ENCODE measurements at places on chromosomes 4 and X. TPM values are rescaled to one million over a fixed set of nuclear protein-coding genes. Genes with fewer than 3 reads are reported as not detected.

The ODAM gene
- 3.5 TPM for total RNA-seq

The SLC26A1 gene
- total RNA-seq = 0.39 TPM

The SH3RF1 gene
- total RNA-seq = 24.0 TPM

The MGAT4D gene
- not detected for total RNA-seq

DNA sequence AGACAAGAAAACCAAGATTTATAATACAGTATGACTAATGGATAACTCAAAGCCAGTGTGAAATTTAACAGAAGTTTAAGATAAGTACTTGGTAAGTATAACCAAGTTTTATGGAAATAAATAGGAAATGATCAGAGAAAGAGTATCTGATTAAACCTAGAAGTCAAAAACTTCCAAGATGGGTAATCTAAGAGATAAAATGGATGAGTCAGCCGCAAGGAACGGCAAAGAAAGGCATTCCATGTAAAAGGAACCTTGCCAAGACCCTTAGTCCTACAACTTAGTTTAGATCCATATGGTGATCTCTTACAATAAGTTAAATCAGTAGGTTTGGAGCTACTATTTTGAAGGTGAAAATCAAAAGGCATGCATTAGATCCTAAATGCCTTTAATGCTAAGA lies 34.8 kb downstream of the LIN54 start:
- H3K4me3 ChIP-seq = no peak overlapping the region
- no peak for DNase-seq
- H3K27me3 ChIP-seq = no peaks in the 10 kb centered on the region
- H3K4me1 ChIP-seq = no peaks in the 10 kb centered on the region
- no peaks in the 10 kb centered on the region for H3K36me3 ChIP-seq
- H3K27ac ChIP-seq = no peak overlapping the region

DNA sequence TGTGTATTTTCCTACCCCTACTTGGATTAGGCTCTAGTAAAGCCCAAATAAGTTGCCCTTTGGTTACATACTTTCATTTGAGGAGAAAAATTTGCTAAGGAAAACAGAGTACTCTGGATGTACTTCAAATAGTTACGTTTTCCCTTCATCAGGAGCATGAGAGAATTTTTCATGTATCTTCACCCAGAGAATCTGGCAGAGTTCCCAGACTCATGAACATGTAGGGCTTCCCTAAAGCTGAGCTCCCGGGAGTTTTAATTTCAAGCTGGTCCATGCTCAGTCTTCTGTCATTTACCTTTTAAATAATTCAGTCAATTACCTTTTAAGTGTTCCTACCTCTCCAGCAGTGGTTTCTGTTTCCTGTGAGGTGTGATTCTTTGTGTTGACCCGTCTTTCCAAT lies 367.5 kb upstream of the GRID2 start:
- no peaks in the 10 kb centered on the region for H3K4me1 ChIP-seq
- no peak overlapping the region for H3K27ac ChIP-seq
- H3K27me3 ChIP-seq = no peaks in the 10 kb centered on the region
- no peak for DNase-seq

DNA sequence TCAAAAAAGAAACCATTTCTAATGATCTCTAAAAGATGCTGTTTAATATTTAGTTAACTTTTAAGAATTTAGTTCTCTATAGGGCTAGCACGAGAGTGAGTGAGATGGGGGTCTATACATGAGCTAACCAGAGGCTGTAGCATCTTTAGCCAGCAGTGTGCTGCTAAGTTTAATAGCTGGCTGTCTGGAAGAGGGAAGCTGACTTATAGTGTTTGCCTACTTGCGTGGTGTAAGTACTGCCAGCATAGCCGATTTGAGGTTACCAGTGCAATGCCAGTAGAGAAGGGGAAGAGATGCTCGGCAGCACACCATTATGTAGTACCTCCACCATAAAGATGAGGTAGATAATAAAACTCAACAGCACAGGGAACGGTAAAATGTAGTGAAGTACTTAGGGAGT lies 47.1 kb upstream of the TMEM131L start:
- no peaks in the 10 kb centered on the region for H3K36me3 ChIP-seq
- H3K27ac ChIP-seq = no peak overlapping the region
- H3K4me1 ChIP-seq = no peaks in the 10 kb centered on the region
- H3K27me3 ChIP-seq = no peaks in the 10 kb centered on the region
- H3K4me3 ChIP-seq = no peak overlapping the region

DNA sequence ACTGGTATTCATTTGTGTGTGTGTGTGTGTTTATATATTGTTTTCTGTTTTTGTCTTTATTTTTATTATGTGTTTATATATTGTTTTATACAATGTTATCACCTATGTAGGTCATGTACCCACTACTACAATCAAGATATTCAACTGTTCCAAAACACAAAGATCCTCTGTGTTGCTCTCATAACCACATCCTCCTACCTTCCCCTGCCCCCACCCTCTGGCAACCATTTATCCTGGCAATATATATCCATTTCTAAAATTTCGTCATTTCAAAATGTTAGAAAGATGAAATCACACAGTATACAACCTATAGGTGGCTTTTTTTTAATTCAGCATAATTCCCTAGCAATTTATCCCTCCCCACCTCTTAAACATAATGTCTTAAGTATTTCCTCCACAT lies 18.8 kb upstream of the RPL34 start:
- H3K36me3 ChIP-seq = no peaks in the 10 kb centered on the region
- no peaks in the 10 kb centered on the region for H3K4me1 ChIP-seq
- H3K27ac ChIP-seq = no peak overlapping the region
- H3K27me3 ChIP-seq = no peaks in the 10 kb centered on the region
- H3K4me3 ChIP-seq = no peak overlapping the region

- no peak overlapping the region for H3K4me3 ChIP-seq
- DNase-seq = no peak
- no peak overlapping the region for H3K27ac ChIP-seq
- no peaks in the 10 kb centered on the region for H3K4me1 ChIP-seq
- no peaks in the 10 kb centered on the region for H3K27me3 ChIP-seq
Measured at GRCh38 chr4:40275065-40275730, 59.9 kb upstream of the CHRNA9 start.

GRCh38 chr4:81891005-81891996 lies 419.6 kb upstream of the RASGEF1B start:
- no peaks in the 10 kb centered on the region for H3K36me3 ChIP-seq
- H3K4me1 ChIP-seq = no peaks in the 10 kb centered on the region
- no peaks in the 10 kb centered on the region for H3K27me3 ChIP-seq
- H3K4me3 ChIP-seq = no peak overlapping the region
- no peak for DNase-seq
- no peak overlapping the region for H3K27ac ChIP-seq

GRCh38 chr4:26287756-26288155 lies 33.1 kb upstream of the RBPJ start:
- no peaks in the 10 kb centered on the region for H3K4me1 ChIP-seq
- H3K4me3 ChIP-seq = no peak overlapping the region
- peak overlapping the region; percentile 92 for H3K27ac ChIP-seq

GRCh38 chr4:111775556-111776297 lies 369.5 kb upstream of the FAM241A start:
- DNase-seq = no peak
- H3K36me3 ChIP-seq = no peaks in the 10 kb centered on the region
- H3K27ac ChIP-seq = no peak overlapping the region
- no peak overlapping the region for H3K4me3 ChIP-seq
- H3K4me1 ChIP-seq = no peaks in the 10 kb centered on the region
- no peaks in the 10 kb centered on the region for H3K27me3 ChIP-seq

DNA sequence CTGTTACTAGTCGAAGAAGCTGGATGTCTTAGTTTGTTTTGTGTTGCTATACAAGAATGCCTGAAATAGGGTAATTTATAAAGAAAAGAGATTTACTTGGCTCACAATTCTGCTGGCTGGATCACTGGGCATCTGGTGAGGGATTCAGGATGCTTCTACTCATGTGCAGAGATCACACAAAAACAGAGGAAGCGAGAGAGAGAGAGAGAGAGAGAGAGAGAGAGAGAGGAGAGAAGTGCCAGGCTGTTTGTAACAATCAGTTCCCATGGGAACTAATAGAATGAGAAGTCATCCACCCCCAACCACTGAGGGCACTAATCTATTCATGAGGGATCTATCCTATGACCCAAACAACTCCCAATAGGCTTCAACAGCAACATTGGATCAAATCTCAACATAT lies 66.2 kb upstream of the FAM9A start:
- no peak overlapping the region for H3K4me3 ChIP-seq
- H3K27me3 ChIP-seq = no peaks in the 10 kb centered on the region
- no peak for DNase-seq
- H3K36me3 ChIP-seq = no peaks in the 10 kb centered on the region
- no peak overlapping the region for H3K27ac ChIP-seq
- H3K4me1 ChIP-seq = no peaks in the 10 kb centered on the region

DNA sequence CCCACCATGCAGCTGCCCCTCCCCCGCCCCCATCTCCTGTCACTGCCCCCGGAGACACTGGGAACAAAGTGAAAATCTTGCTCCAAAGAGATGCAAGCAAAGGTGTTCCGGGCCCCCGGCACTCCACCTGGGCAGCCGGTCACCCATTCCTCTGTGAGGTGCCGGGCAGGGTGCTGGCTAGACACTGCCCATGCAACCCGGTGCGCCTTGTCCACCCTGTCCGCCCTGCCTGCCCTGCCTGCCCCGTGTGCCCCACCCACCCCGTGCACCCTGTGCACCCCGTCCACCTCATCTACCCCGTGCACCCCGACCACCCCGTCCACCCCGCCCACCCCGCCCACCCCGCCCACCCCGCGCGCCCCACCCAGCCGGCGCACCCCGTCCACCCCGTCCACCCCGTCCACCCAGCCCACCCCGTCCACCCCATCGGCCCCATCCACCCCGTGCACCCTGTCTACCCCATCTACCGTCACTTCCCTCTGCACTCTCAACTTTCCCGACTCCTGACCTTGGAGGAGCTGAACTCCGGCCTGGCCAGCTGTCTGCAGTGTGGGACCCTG lies 31.9 kb upstream of the FGFR3 start:
- H3K4me3 ChIP-seq = no peak overlapping the region
- no peak overlapping the region for H3K27ac ChIP-seq
- no peaks in the 10 kb centered on the region for H3K36me3 ChIP-seq
- H3K27me3 ChIP-seq = peaks cover 42% of the 10 kb centered on the region
- H3K4me1 ChIP-seq = peaks cover 6% of the 10 kb centered on the region
- no peak for DNase-seq

GRCh38 chr4:149719357-149719756 lies 96.3 kb downstream of the IQCM start:
- no peak overlapping the region for H3K4me3 ChIP-seq
- no peak overlapping the region for H3K27ac ChIP-seq
- H3K27me3 ChIP-seq = no peaks in the 10 kb centered on the region
- no peaks in the 10 kb centered on the region for H3K36me3 ChIP-seq
- H3K4me1 ChIP-seq = no peaks in the 10 kb centered on the region
- no peak for DNase-seq
